Endodermal cell (in vitro differentiated cells): ENCODE measurements at places on chromosomes 1 and 21. TPM values are rescaled to one million over a fixed set of nuclear protein-coding genes. Genes with fewer than 3 reads are reported as not detected.

Gene HHIPL2
- 1.6 and 2.0 TPM in 2 replicates for total RNA-seq

Gene PTCH2
- total RNA-seq: 1.5 TPM in 2 replicates

Gene ILDR2
- 0.38 and 1.4 TPM in 2 replicates for total RNA-seq

Gene RPE65
- not detected in 2 replicates for total RNA-seq

GRCh38 chr1:114505148-114505561 lies 5.8 kb downstream of the TRIM33 start:
- DNase-seq: no peak

GRCh38 chr1:180271272-180272255 lies 41.5 kb downstream of the LHX4 start:
- DNase-seq: peak; percentile 56

DNA sequence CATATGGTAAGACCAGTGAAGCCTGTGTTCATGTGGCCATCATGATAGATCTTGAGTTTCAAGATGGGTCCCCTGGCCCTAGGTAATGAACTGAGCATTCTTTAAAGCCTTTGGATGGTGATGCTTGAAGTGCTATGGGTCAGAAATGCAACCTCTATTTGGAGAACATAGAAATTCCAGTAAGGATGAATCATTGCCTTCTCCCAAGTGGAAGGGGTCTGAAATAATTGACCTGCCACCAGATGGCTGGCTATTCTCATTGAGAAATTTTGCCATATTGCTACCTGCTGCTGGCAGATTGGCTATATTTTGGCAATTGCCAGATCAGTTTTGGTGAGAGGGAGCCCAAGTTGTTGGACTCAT lies 739 bp upstream of the IFI6 start:
- no peak for DNase-seq

DNA sequence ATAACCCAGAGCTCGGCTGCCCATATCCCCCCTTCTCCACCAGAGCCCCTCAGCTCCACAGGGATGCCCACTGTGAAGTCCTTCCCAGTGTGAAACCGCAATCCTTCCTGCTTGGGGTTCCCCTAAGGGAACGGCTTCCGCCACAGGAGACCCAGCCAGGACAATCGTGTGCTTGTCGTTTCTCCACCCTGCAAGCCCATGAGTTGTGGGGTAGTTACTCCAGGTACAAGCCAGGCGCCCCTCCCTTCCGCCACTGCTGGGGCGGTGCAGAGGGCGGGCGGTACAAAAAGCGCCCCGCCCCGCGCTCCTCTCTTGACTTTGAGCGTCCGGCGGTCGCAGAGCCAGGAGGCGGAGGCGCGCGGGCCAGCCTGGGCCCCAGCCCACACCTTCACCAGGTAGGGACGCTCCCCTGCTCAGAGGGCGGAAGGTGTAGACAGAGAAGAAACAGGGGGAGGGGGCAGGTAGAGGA lies at the start of gene TINAGL1:
TSS of gene TINAGL1 (plus strand) at position 315 of the 469 bp plus-strand sequence. CDS start 634 bp downstream, outside the sequence.
- peak; percentile 92 for DNase-seq

DNA sequence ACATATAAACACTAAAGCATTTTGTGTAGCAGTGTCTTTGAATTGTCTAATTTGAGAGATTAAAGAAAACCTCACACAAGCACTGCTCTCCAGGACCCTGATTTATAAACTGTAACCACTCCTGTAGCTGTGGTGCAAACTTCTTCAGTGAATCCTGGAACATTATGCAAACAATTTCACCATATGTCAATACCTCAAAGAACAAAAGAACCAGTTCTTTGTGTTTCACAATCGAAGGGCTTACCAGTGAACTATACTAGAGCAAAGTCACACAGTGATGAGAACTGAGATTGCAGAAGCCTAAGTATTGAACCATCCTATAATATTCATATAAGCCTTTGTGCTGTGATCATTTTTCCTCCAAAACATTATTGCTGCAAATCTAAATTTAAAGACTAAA lies 21.5 kb downstream of the DPH5 start:
- DNase-seq: no peak

DNA sequence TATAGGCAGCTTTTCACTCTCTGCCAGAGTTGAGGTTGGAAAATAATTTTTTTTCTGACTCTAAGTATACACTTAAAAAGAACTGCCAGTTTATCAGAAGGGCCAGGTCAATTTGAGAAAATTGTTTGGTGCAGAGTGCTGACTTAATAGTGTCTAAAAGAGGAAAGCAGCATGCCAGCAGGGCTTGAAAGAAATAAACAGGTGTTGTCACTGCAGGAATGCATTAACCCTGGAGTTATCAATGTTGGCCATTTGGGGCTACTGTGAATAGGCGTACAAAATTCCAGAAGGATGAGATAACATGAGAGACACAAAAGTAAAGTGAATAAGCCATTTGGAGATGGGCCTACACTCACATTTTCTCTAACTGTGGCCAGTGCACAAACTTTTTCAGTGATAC lies 220.6 kb upstream of the PLD5 start:
- DNase-seq: no peak

- no peak for DNase-seq
Observed at GRCh38 chr1:184915463-184916090, 58.7 kb downstream of the NIBAN1 start.

GRCh38 chr1:111507411-111508201 lies 4.2 kb upstream of the ADORA3 start:
- DNase-seq: peak; percentile 93
